ENCODE measurements at places on chromosomes 5 and 9.

- DNase-seq = no peak
Measured at GRCh38 chr5:10726179-10726912, 34.7 kb downstream of the DAP start.

- DNase-seq = no peak
Measured at GRCh38 chr5:19987612-19988361, at the start of gene CDH18. TSS of gene CDH18 (minus strand) at chr5:19988200. CDS start at chr5:19838986, 149,214 bp downstream.

GRCh38 chr9:112048924-112049691, 126.0 kb downstream of the SUSD1 start:
- no peak for DNase-seq

GRCh38 chr5:95531491-95531890, 23.3 kb downstream of the SKIC3 start:
- DNase-seq = no peak

DNA sequence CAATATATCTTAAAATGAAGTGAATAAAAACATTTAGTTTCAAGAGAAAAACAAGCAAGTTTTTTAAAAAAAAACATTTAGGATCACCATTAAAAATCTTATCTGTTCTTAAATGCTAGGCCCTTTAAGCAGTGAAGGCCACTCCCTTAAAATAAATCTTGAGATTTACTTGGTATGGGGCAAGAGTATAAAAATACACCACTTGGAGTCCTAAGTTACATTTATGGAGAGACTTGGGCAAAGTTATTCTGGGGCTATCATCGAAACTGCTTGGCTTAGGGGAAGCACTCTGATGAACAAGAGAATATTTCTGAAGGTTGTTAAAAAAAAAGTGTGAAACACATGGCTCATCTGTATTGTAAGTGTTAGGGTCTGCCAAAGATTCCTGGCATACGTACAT, 97.4 kb downstream of the NR3C1 start:
- DNase-seq = no peak

- no peak for DNase-seq
Measured at GRCh38 chr9:87783180-87783579, 57.3 kb downstream of the CTSL start.

- no peak for DNase-seq
Measured at GRCh38 chr5:138981131-138981530, 106.0 kb upstream of the LRRTM2 start.

- DNase-seq = no peak
Measured at GRCh38 chr9:135588371-135588770, 26.8 kb downstream of the PAEP start.

DNA sequence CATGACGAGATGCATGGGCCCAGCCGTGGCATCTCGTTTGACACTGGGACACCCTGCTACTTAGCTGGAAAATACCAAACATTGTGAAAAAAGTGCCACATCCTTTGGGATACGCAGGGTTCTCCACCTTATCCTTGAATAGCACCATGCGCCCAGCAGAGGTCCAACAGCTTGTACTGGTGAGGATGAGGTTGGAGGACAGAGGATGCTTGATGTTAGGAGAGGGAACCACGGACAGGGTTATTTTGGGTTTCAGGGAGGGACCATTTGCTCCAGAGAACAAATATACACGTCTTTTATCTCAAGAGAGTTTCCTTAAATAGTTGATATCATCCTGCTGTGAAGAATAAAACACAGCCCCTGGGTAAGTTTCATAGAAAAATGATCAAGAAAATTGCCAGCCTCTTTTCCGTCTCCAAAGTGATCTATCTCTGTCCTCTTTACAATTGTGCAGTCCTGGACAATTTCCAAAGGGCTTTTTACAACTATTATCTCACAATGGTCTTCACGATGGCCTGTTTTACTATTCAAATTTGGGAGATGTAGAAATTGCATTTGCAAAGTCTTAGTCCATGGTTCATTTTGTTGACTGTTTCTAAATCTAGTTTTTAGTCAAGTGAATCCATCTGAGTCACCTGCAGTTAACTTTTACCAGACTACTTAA, 19.9 kb upstream of the FRRS1L start:
- no peak for DNase-seq

GRCh38 chr5:43514471-43514815, 505 bp downstream of the C5orf34 start:
- no peak for DNase-seq

- no peak for DNase-seq
Measured at GRCh38 chr9:34010979-34011378, 37.7 kb downstream of the UBAP2 start.

DNA sequence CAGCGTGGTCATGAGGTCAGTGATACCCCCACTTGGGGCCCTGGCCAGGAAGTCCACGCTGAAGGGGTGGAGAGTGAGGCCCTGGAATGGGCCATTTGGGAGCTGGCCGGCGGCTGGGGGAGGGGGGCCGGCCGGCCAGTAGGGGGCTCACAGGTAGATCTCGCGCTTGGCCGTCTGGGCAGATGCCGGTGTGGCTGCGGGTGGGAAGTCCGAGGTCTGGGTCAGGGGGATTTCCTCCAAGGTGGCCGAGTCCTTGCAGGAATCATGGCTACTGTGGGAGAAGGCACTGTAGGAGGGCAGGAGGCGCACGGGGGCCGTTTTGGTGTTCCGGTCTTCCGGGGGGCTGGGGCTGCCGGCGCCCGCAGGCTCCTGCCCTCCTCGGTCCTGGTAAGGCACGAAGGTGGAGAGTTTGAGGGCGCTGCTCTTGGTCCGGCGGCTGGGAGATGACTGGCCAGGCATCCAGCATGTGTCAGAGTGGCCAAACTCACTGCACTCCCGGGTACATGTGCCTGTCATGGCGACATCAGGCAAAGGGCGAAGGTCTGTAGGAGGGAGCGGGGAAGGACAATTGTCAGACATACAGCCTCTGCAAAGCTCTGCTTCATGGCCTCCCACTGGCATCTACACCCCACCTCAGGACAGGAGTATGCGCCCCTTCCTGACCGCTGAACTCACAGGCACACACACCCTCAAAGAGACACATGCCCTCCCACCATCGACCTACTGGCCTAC, 24.1 kb downstream of the PCDH1 start:
- no peak for DNase-seq

GRCh38 chr5:142571371-142571770, 114.5 kb downstream of the FGF1 start:
- DNase-seq = no peak

DNA sequence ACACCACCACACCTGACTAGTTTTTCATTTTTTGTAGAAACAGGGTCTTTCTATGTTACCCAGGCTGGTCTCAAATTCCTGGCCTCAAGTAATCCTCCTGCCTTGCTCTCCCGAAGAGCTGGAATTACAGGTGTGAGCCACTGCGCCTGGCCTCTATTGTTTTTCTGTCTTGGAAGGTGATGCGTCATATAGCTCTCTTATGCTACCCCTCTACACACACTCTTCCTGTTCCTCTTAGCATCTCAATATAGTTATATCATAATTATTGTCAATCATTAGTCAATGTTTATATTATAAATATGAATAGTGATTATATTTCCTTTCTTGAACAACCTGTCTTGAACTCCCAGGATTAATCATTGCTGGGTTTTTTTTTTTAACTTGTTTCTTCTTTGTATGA, 7.3 kb downstream of the PKD2L2 start:
- no peak for DNase-seq

DNA sequence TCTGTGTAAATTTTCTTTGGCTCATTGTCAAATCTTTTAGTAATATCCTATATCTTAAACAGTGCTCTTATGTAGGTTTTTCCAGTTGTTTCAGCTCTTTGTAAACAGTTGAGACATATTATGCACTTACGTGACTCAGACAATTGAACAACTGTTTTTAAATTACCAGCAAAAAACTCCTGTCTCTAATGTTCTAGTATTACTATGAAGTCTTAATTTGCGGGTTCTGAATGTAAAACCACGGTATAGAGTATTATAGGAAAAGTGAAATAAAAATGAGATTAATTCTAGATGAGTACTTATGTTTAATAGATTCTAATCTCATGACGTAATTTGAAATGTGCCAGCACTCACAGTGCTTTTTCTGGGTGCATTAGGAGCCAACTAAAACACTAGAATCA, 136.0 kb downstream of the GDNF start:
- DNase-seq = no peak

DNA sequence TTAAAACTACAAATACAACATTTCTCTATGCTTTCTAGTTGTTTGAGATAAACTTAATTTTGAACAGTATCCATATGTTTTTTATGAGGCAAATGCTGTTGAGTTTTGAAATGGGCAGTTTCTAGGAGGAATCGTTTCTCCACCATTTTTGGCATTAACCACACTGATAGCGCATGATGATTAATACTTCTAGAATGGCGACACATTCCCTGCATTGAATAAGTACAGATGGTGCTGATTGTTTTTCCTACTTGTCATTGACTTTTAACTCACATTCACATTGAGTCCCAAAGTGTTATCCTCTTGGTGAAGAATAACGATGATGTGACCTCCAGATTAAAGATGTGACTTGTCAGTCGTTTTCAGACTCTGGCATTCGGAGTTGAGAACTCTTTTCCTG, 6.5 kb upstream of the CCDC192 start:
- DNase-seq = no peak

DNA sequence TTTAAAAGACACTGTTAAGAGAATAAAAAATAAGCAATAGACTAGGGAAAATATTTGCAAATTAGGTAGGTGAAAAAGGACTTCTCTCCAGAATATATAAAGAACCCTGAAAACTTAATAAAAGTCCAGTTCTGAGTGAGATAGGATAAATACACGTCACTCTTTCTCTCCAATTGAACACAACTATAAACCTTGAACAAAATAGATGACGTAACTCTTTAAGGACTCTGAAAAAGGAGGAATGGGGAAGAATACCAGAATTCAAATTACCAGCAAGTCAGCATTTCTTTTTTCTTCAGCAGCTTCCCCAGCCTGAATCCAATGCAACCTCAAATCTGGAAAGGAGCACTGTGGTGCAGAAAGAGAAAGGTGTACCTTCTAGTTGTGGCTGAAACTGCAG, 6.8 kb upstream of the WDR41 start:
- no peak for DNase-seq
